Thymus (tissue), 14 donors: ENCODE measurements at places on chromosomes 11 and 22.
A peak's percentile ranks its signal among the peaks of the same experiment; 100 is the strongest.

DNA sequence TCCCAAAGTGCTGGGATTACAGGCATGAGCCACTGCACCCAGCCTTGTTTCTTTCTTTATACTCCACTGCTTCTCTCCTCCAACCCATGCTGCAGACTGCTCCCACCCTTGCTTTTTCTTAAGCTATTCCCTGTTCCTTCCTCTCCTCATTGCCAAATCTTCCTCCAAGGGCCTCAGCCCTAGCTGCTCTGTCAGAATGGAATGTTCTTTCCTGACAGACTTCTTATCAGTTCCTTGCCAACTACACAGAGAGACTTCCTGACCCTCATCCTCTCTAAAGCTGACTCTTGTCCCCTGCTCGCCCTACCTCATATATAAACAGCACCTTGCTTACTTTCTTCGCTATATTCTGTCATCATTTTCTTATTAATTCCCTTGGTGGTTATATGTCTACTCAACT is 16.9 kb upstream of the PIK3C2A start:
- H3K4me3 ChIP-seq: no peak overlapping the region
- no peak for DNase-seq
- no peak overlapping the region for H3K27ac ChIP-seq
- H3K27me3 ChIP-seq: no peaks in the 10 kb centered on the region
- no peaks in the 10 kb centered on the region for H3K4me1 ChIP-seq

- DNase-seq: no peak
- H3K27me3 ChIP-seq: no peaks in the 10 kb centered on the region
- no peak overlapping the region for H3K27ac ChIP-seq
- no peak overlapping the region for H3K4me3 ChIP-seq
- H3K4me1 ChIP-seq: no peaks in the 10 kb centered on the region
Measured at GRCh38 chr22:25666308-25666707, 75.7 kb upstream of the MYO18B start.

- no peaks in the 10 kb centered on the region for H3K36me3 ChIP-seq
- peak; percentile 7 for DNase-seq
- no peaks in the 10 kb centered on the region for H3K27me3 ChIP-seq
- no peak overlapping the region for H3K4me3 ChIP-seq
Measured at GRCh38 chr11:87976009-87976408, 199.2 kb downstream of the RAB38 start.

DNA sequence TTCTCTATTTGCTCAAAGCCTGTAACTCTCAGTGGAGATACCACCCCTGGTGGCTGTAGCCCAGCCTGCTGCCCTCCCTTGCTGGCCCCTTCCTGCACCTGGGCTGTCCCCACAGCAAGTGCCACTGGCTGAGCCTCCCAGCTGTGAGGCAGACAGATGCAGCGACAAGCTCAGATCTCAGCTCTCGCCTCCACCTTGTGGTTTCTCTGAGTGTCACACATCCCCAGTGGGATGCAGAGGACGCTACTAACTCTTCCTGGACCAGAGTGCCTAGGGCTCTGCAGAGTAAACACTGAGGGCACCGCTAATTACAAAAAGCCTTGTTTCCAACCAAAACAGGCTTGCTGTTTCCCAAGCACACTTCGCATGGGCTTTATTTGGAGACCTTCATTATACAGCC is 8.9 kb downstream of the YPEL1 start:
- no peaks in the 10 kb centered on the region for H3K27me3 ChIP-seq
- DNase-seq: peak; percentile 78
- H3K36me3 ChIP-seq: peaks cover 17% of the 10 kb centered on the region
- peaks cover 3% of the 10 kb centered on the region for H3K4me1 ChIP-seq
- no peak overlapping the region for H3K27ac ChIP-seq

GRCh38 chr11:104813532-104813931 is 84.7 kb downstream of the CASP12 start:
- H3K4me3 ChIP-seq: no peak overlapping the region
- no peaks in the 10 kb centered on the region for H3K4me1 ChIP-seq
- DNase-seq: no peak
- no peaks in the 10 kb centered on the region for H3K36me3 ChIP-seq
- H3K27ac ChIP-seq: no peak overlapping the region
- no peaks in the 10 kb centered on the region for H3K27me3 ChIP-seq

GRCh38 chr11:76459846-76460245 is 15.0 kb downstream of the EMSY start:
- H3K4me3 ChIP-seq: no peak overlapping the region
- DNase-seq: no peak
- H3K4me1 ChIP-seq: no peaks in the 10 kb centered on the region
- H3K27me3 ChIP-seq: no peaks in the 10 kb centered on the region

GRCh38 chr11:44927174-44927661 is 23.5 kb downstream of the TP53I11 start:
- peaks cover 7% of the 10 kb centered on the region for H3K27me3 ChIP-seq
- H3K36me3 ChIP-seq: no peaks in the 10 kb centered on the region
- DNase-seq: no peak

DNA sequence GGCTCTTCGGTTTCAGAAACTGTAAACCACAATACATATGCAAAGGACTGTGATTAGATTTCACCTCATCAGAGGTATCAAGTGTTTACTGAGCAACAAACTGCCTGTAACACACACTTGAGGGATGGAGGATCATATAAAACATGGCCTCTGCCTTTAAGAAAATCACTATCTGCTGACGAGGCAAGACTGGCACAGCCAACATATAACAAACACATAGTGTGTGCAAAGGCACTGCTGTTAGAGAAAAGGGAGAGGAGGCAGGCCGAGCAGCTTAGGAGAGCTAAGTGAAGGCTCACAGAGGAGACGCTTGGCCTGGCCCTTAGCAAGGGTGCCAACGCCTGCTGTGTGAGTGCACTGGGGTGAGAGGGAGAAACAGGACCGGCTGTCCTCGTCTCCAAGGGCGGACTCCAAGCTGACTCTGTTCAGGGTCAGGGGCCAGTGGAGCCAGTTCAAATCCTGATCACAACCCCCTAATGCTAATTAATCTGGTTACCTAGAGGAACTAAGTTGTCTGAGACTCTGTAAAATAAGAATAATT is 48.2 kb downstream of the LRFN4 start:
- no peak overlapping the region for H3K4me3 ChIP-seq
- no peaks in the 10 kb centered on the region for H3K36me3 ChIP-seq
- no peaks in the 10 kb centered on the region for H3K27me3 ChIP-seq
- no peak for DNase-seq

GRCh38 chr11:46118702-46119351 is 2.4 kb downstream of the PHF21A start:
- H3K4me3 ChIP-seq: peak overlapping the region; percentile 95
- no peaks in the 10 kb centered on the region for H3K36me3 ChIP-seq
- H3K4me1 ChIP-seq: peaks cover 13% of the 10 kb centered on the region
- no peaks in the 10 kb centered on the region for H3K27me3 ChIP-seq
- DNase-seq: no peak

GRCh38 chr11:27171376-27171958 is 130.9 kb downstream of the BBOX1 start:
- no peaks in the 10 kb centered on the region for H3K27me3 ChIP-seq
- DNase-seq: no peak

- no peak overlapping the region for H3K27ac ChIP-seq
- H3K27me3 ChIP-seq: no peaks in the 10 kb centered on the region
- no peak overlapping the region for H3K4me3 ChIP-seq
- no peak for DNase-seq
Measured at GRCh38 chr11:60498399-60498798, 5.8 kb downstream of the MS4A12 start.

DNA sequence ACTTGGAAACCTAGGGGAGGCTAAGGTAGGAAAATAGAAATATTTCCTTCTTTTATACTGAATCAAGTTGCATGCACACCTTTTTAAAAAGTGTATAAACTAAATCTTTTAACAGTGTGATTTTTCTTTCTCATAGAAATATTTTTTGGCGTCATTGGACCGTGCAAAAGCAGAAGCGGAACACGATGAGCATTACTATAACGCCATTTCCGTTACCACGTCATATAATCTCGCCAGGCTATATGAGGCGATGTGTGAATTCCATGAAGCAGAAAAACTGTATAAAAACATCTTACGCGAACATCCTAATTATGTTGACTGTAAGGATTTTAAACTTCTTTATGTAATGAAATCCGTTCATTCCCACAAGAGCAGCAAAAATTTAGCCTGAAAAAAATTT is 13.4 kb downstream of the CTR9 start:
- H3K4me1 ChIP-seq: no peaks in the 10 kb centered on the region
- H3K4me3 ChIP-seq: no peak overlapping the region
- H3K36me3 ChIP-seq: peaks cover 76% of the 10 kb centered on the region

DNA sequence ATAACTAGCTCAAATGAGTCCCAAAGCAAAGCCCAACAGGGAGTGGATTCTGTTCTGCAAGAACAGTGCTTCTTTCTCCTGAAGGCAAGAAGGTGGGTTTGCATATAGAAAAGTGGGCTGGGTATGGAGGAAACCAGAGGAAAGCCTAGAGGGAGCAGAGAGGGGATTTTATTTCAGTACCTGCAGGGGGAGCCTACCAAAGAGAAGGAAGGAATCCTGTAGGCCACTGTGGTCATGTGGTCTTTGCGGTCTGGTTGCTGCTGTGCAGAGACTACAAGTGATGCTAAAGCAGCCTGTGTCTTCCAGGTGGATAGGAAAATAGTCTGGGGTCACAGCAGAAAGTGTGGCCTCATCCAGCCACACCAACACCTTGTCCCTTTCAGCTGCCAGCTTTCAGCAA is 33.2 kb upstream of the ZBTB16 start:
- peaks cover 4% of the 10 kb centered on the region for H3K4me1 ChIP-seq
- no peak overlapping the region for H3K4me3 ChIP-seq
- DNase-seq: no peak
- peaks cover 2% of the 10 kb centered on the region for H3K27me3 ChIP-seq
- no peaks in the 10 kb centered on the region for H3K36me3 ChIP-seq

DNA sequence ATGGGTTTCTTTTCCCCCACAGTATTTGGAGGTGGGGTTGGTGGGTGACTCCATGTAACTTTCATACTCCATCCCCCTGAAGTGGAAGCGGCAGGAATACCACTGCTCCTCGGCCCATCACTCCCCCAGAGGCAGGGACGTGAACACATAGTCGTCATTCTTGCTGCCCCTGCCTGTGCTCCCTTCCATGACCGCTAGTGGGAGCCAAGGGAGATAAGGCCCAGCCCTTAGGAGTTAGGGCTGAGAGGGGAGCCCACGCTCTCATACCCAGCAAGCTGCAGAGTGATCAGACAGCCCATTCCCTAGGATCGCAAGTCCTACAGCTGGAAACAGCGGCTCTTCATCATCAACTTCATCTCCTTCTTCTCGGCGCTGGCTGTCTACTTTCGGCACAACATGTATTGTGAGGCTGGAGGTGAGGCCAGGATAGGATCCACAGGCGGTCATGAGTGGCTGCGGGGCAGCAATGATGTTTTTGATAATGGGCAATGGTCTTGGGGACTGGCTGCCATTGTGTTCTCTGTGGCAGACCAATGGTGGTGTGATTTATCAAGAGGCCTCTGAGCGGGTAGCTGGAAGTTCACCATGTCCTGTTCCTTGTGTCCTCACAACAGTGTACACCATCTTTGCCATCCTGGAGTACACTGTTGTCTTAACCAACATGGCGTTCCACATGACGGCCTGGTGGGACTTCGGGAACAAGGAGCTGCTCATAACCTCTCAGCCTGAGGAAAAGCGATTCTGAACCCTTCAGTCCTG is 15.9 kb downstream of the RHOG start:
- DNase-seq: peak; percentile 75
- no peaks in the 10 kb centered on the region for H3K27me3 ChIP-seq
- peaks cover 4% of the 10 kb centered on the region for H3K4me1 ChIP-seq
- peaks cover 47% of the 10 kb centered on the region for H3K36me3 ChIP-seq

DNA sequence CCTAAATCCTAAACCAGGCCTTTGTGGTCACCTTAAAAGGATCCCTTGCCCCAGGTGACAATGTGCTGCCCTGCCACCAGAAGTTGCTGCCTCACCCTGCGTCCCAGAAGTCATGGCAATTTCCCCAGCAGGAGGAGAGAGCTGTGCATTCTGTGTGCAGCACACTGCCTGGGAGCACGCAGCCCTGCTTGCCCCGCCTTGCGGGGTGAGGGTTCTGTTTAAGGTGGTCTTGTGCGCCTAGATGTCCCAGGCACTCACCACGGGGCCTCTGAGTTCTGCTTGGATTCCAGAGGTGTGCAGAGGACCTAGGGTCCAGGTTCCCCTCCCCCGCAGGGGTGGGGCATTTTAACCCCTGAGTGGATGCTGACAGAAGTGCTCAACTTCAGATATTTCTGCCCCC is 95.0 kb downstream of the GRAMD1B start:
- H3K4me1 ChIP-seq: no peaks in the 10 kb centered on the region
- no peaks in the 10 kb centered on the region for H3K27me3 ChIP-seq
- no peak for DNase-seq

DNA sequence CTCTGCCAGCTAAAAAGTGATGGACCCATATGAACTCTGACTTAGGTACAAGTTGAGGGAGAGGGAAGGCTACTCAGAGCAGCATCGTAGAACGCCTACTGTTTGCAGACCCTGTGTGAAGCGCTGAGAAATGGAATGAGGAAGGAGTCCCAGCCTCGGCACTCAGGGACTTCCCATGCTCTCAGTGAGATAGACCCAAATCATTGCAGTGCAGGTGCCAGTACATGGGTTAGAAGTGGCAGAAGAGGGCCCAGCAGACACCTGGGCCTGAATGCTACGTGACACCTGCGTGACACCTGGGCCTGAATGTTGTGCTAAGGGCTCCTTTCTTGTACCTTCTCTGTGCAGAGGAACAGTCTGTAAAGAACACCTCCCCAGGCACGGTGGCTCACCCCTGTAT is 2.6 kb upstream of the PDGFB start:
- DNase-seq: no peak
- no peak overlapping the region for H3K4me3 ChIP-seq
- no peak overlapping the region for H3K27ac ChIP-seq
- peaks cover 12% of the 10 kb centered on the region for H3K4me1 ChIP-seq

DNA sequence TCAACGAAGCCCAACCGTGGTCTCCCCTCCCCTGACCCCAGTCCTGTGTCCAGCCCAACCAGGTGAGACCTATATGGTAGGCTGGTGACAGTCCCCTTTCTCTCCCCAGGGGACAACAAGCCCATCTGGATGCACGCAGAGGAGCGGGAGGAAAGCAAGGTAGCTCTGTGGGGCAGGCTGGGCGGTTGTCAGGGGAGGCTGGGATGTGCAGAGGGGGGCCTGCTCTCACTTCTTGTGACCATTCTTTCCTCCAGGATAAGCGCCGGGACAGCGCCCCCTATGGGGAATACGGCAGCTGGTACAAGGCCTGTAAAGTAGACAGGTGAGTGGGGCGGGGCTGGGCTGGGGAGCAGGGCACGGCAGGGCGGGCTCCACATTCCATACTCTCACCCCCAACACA is 3.5 kb upstream of the RAB1B start:
- H3K4me1 ChIP-seq: peaks cover 10% of the 10 kb centered on the region
- DNase-seq: no peak
- no peaks in the 10 kb centered on the region for H3K27me3 ChIP-seq
- peaks cover 71% of the 10 kb centered on the region for H3K36me3 ChIP-seq
- no peak overlapping the region for H3K4me3 ChIP-seq

DNA sequence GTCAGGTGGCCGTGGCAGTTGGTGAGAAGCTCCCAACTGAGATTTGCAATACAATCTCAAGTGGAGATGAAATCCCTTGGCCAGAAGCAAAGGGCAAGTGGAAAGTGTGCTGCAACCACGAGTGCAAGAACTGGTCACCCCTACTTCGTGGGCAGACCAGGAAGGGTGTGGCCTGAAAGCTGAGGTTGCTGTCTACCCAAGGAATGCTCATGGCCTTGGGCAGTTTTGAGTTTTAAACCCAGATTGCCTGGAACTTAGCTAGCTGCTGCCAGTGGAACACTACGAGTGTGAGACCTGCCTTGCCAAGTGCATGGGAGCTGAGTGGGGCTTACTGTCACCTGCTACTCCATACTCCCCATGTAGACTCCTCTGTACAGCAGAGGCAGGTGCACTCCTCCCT is 113.3 kb upstream of the FAT3 start:
- no peaks in the 10 kb centered on the region for H3K4me1 ChIP-seq
- no peaks in the 10 kb centered on the region for H3K36me3 ChIP-seq
- no peaks in the 10 kb centered on the region for H3K27me3 ChIP-seq
- DNase-seq: no peak
- no peak overlapping the region for H3K4me3 ChIP-seq
- H3K27ac ChIP-seq: no peak overlapping the region
